ENCODE measurements at places on chromosomes 16 and 17. TPM values are rescaled to one million over a fixed set of nuclear protein-coding genes. Genes with fewer than 3 reads are reported as not detected.

RHBDF1 gene
- 43.3 TPM for total RNA-seq

DNA sequence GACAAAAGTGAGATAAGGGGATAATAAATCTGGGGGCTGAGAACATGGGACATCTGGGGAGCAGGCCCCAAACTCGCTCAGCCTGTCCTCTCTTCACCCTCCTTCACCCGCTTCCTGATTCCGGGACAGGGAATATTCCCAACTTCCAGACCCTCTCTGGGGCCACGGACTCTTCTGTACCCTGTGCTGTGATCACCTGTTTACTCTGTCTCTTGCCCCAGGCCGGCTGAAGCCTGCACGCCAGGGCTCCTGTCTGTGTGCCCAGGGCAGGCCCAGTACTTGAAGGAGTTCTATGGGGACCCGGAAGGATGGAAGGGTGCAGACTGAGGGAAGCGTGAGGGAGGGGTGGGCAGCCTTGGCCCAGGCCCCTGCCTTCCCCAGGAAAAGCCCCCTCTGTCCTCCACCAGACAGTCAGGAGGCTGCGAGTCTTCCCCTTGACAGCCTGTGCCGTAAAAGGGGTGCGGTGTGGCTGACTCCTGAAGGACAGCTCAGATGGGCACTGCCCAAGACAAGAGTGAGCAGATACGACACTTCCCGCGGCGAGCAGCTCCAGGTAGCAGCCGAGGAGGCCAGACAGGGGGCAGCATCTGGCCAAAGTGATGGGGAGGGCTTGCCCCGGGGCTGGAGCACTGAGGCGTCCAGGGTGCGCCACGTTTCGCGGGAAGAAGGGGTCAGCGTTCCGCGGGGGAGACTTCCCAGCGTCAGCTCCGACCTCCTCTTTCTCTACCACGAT is 1.0 kb upstream of the CCNF start:
- H3K4me1 ChIP-seq, result peaks cover 6% of the 10 kb centered on the region
- H3K4me3 ChIP-seq, result peak overlapping the region; percentile 72
- H3K27me3 ChIP-seq, result no peaks in the 10 kb centered on the region
- H3K27ac ChIP-seq, result peak overlapping the region; percentile 77
- H3K36me3 ChIP-seq, result no peaks in the 10 kb centered on the region
- no peak for DNase-seq

FBXO39 gene
- total RNA-seq, result 1.0 TPM

DNA sequence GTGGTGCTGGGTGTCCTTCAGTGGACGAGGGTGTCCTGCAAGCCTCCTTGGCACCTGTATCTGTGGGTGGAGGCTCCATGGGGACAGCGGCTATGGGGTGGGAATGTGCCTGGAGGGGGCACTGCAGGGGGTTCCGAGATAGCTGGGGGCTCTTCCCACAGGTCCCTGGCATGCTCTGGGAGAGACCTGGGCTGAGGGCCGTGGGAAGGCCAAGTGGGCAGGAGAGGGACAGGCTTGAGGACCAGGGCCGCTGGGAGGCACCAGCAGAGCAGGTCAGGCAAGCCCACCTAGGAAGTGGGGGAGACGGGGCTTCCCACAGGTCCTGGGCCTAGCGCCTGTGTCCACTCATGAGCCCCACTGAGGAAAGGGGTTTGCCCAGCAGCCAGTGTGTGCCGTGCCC is 9.7 kb downstream of the LRRC75A start:
- no peaks in the 10 kb centered on the region for H3K27me3 ChIP-seq
- no peaks in the 10 kb centered on the region for H3K36me3 ChIP-seq
- no peak overlapping the region for H3K27ac ChIP-seq
- no peak for DNase-seq

GRCh38 chr17:13583996-13584700 is 17.6 kb downstream of the HS3ST3A1 start:
- no peak for DNase-seq
- H3K27ac ChIP-seq, result no peak overlapping the region
- H3K4me3 ChIP-seq, result no peak overlapping the region
- H3K4me1 ChIP-seq, result no peaks in the 10 kb centered on the region

DNA sequence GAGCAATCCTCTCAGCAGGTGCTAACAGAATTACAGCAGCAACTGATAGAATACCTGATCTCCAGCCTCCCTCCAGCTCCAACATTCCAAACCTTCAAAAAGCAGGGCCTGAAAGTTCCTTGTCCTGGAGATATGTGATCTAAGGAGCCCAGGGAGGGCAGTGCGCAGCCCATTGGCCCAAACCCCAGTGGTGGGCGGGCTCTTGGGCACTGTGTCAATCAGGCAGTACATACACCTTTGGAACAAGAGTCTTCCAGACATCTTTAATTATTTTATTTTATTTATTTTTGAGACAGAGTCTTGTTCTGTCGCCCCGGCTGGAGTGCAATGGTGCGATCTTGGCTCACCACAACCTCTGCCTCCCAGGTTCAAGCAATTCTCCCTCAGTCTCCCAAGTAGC is 24.2 kb downstream of the SLC12A3 start:
- H3K4me3 ChIP-seq, result no peak overlapping the region
- DNase-seq, result no peak
- H3K27me3 ChIP-seq, result no peaks in the 10 kb centered on the region

- H3K4me3 ChIP-seq, result no peak overlapping the region
- H3K27ac ChIP-seq, result no peak overlapping the region
- no peaks in the 10 kb centered on the region for H3K27me3 ChIP-seq
- no peak for DNase-seq
- no peaks in the 10 kb centered on the region for H3K36me3 ChIP-seq
These were observed 590.3 kb upstream of the GOT2 start for GRCh38 chr16:59324462-59324861.

Data from breast epithelium (tissue), 4 donors.